Activated CD4-positive, alpha-beta T cell treated with anti-CD3 and anti-CD28 coated beads, Interleukin-2, amount 50 U/mL, for 16 hours (primary cell): ENCODE measurements at places on chromosomes 16 and 17.
A peak's percentile ranks its signal among the peaks of the same experiment; 100 is the strongest.

DNA sequence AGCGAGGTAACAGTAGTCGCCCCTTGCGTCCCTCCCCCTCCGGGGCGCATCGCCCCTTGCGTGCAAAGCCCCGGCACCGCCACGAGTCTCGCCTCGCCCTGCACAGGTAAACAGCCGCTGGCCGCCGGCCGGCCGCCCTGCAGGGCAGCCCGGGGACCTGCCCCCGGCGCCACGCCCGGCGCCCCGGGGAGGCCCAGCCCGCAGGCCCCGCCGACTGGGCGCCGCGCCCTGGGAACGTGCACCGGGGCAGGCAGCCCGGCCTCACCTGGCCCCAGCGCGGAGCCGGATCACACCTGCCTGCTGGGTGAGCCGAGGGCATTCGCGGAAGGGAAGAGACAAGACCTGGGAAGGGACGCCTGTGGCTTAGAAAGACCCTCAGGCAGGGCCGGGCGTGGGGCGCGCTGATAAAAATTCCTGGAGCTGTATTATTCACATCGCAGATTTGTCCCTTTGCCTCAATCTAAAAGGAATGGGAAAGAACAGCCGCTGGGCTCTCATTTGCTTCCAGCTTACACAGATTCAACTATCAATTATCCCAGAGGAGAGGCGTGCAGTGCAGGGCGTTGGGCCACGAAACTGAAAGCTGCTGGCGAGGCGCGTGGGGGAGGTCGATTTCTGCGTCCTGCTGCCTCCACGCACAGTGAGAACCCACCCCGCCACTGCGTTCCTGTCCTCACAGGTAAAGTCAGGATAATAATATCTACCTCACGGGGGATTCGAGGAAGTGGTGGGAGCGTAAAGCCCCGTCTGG lies 451.9 kb downstream of the SLC39A11 start:
- DNase-seq: no peak

- no peak for DNase-seq
Observed at GRCh38 chr17:33640629-33641028, 347.5 kb upstream of the ASIC2 start.

DNA sequence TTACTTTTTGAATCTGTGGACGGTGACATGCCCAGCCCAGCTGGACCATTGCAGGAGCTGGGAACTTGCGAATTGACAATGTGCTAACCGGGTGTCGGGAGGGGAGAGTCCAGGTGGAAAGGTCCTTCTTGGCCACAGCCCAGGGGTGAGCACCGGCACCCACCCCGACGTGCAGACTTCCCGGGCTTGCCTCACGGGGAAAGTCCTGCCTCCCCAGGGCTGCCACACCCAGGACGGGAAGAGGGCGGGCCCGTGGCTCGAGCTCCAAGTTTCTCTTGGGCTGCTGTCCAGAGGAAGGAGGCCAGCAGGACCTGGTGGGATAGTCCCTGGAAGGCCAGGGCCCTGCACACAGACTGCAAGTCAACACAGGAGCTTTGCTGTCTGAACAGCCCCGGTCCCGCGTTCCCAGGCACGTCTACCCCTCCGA lies 17.7 kb downstream of the CARD14 start:
- no peak for DNase-seq

DNA sequence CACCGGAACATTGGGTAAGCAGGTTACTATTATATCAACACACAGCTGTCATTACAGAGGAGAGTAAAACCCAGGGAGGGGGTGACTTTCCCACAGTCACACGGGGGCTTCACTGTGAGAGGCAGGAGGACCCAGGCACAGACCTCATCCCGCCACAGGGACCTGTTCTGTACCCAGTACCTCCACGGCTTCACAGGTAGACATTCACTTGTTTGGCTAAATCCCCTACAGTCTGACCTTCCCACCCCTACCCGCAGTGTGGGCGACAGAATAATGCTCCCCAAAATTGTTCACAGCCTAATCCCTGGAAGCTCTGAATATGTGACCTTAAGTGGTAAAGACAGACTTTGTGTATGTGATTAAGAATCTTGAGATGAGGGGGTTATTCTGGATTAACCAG lies 16.5 kb downstream of the LITAF start:
- no peak for DNase-seq

GRCh38 chr16:31268033-31268365 lies 8.2 kb downstream of the ITGAM start:
- no peak for DNase-seq

DNA sequence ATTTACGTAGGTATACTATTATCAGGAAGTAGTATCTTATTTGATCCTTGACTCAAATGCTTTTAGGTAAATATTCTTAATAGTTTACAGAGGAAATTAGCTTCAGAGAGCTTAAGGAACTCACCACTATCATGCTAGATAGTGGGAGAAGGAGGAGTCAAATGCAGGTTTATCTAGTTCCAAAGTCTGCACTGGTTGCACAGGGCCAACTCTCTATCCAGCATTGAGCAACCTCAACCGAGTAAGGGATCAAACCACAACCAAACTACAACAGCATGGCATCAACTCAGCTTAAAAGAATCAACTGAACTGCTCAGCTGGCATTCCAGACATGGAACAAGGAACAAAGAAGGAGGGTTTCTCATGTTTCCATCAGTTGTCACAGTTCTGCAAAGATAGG lies 306.0 kb downstream of the MAF start:
- no peak for DNase-seq

DNA sequence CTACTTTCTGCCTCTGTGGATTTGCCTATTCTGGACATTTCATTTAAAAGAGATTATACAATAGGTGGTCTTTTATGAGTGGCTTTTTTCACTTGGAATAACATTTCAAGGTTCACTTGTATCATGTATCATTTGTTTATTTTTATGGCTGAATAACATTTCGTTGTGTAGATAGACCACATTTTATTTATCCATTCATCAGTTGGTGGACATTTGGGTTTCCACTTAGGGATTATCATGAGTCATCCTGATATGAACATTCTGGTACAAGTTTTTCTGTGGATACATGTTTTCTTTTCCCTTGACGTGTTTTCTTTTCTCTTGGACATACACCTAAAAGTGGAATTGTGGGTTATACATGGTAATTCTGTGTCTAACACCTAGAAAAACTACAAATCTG lies 25.3 kb downstream of the PRSS54 start:
- no peak for DNase-seq

DNA sequence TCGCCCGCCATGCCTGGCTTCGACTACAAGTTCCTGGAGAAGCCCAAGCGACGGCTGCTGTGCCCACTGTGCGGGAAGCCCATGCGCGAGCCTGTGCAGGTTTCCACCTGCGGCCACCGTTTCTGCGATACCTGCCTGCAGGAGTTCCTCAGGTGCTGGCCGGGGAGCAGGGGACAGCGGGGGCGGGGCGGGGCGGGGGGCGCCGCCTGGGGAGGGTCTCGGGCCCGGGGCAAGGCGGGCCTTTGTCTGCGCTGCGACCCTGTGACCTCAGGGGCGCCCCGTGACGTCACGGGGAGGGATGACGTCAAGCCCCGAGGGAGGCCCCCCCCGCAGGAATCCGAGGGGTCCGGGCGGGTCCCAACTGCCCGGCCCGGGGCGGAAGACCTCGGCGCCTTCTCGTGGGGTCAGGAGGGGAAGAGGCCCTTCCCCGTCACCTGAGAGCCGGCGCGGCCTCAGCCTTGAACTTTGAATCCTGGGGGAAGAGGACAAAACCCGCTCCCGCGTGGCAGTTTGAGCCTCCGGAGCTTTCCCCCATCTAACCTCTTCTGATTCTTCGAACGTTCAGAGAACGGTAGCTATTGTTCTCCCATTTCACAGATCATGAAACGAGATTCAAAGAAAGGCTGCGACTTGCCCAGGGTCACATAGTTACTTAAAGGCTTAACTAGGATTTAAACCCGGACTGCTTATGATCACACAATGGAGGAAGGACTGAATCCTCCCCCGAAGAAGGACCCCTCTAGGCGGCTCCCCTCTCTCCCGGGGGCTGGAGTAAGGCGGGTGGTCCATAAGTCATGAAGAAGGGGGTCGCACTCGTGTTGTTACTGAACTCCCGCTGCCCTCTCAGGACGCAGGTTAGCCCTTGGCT lies 527 bp downstream of the TRAF4 start:
- peak; percentile 70 for DNase-seq

DNA sequence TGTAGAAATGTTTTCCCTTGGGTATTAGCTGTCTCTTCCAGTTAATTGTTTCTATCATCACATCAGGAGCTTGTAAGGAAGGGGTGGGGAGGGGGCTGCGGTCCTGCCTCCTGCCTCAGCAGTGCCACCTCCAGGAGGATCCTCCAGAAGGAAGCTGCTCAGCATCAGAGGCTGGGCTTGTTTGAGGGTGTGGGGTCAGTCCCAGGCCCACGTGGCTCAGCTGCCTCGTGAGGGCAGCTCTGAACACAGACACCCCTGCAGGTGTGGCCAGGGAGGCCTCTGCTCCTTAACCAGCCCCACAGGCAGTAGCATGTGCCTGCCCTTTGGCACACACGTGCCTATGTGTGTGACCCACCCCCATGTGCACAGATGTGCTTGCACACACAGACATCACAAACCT lies 46.3 kb downstream of the MRM1 start:
- no peak for DNase-seq

DNA sequence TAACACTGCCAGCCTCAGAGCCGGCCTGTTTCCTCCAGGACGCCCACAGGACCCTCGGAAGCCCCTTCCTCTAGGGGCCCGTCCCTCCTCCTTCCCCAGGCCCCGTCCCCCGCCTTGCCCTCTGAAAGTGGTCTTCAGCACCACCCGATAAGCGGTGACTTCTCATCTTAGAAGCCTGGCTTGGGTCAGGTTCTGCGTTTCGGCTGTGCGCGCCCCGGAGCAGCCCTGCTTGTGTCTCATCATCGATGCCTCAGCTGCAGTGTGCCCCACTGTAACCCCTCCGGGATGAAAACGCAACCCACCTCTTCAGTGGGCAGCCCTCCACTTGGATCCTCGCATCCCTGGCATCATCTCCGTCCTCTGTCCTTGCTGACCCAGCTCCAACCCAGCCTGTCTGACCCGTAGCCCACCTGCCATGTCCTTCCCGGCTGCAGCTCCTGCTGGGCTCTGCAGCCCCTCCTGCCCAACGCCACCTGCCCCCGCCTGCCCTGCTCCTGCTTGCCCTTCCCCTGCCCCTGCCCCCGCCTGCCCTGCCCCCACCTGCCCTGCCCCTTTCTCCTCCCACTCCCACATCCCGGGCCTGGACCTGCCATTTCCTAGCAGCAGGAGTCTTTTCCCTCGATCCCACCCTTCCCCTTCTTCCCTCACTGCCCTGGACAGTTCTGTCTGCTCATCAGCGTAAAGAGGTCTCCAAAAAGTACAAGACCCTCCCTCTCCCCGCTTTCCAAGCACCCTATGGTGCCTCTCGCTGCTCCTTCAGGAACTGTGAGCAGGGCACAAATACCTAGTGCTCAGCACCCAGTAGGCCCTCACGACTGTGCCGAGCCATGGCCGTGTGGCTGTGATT lies 112.5 kb upstream of the CHMP6 start:
- no peak for DNase-seq

- DNase-seq: no peak
Observed at GRCh38 chr17:11240841-11241610, at the start of gene SHISA6. TSS of gene SHISA6 (plus strand) at chr17:11241213.

DNA sequence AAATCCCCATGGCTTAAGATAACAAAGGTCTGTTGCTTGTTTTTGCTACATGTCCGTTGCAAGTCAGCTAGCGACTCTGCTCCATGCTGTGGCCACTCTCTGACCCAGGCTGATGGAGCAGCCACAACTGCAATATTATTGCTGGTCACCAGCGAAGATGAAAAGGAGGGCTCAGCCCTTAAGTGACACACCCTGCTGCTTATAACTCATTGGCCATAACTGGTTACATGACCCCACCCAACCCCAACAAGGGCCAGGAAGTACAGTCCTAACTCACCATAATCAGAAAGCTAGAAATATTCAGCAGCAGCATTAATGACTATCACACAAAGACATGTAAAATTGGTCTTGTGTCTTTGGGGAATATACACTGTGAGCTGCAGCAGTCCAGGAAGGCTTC lies 224.3 kb downstream of the SOX9 start:
- DNase-seq: no peak

DNA sequence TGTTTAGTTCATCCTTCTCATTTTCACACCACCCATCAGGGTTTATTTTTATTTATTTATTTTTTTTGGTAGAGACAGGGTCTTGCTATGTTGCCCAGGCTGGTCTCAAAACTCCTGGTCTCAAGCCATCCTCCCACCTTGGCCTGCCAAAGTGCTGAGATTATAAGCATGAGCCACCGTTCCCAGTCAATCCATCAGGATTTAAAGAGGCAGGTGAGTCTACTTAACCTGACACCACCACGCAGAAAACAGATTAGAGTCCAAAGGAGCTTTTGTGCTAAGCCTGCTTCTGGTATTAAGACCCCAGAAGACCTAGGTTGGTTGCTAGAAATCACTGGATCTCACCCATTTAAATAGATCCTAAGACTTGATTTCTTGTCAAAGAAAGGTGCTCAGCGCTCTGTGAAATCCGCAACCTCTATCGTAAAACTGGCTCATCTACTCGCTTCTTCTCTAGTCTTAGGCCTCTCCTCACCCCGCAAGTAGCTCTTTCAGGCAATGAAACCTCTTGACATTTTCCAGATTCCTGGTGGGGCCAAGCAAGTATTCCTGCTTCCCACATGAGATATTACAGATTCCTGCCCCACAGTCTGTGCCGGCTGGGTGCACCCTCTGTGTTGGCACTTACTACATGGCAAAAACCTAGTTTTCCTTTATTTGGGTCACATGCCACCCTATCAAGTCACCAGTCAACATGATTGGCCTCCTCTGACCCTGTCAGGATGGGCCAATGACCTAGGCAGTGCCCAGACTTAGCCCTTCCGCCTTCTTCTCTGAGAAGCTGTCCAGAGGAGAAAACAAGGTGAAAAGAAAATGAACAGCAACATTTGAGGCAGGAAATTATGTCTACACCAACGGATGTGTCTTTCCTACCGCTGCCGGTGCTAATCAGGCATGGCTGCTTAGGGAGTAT lies 9.0 kb downstream of the PITPNA start:
- no peak for DNase-seq

DNA sequence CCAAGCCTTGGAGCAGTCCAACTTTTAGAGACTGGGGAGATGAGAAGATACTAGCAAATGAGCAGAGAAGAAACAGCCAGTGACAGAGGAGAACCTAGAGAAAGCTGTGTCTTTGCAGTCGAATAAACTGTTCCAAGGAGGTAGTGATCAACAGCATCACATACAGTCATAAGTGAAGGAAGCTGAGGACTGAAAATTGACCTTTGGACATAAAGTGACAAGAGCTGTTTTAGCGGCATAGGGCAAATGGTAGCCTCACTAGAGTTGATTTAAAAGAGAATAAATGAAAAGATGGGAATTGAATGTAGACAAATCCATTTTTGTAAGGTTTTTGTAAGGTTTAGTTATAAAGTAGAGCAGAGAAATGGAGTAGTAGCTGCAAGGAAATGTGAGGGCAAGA lies 131.2 kb upstream of the HLF start:
- DNase-seq: no peak

GRCh38 chr16:88315543-88316105 lies 67.1 kb upstream of the ZNF469 start:
- no peak for DNase-seq

GRCh38 chr16:64455275-64455674 lies 666.6 kb downstream of the CDH11 start:
- no peak for DNase-seq

DNA sequence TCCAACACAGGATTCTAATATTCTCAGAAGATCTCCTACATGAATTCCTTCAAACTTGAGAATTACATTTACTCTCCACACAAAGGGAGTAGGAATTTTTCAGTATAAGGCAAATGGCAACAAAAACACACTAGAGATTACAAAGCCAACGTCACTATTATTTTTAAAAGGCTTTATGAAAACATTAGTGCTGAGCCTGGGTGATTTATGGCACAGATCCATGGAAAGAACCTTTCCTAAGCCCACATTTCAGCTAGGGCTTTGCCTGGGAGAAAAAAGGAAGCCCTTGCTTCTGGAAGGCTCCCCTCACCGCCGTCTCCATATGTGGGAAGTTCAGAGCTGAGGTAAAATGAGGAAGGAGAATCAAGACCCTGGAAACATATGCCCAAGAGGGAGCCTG lies 499.4 kb upstream of the HSBP1 start:
- DNase-seq: no peak
